Uterus (tissue), 4 donors: ENCODE measurements at places on chromosomes 1 and 21.

DNA sequence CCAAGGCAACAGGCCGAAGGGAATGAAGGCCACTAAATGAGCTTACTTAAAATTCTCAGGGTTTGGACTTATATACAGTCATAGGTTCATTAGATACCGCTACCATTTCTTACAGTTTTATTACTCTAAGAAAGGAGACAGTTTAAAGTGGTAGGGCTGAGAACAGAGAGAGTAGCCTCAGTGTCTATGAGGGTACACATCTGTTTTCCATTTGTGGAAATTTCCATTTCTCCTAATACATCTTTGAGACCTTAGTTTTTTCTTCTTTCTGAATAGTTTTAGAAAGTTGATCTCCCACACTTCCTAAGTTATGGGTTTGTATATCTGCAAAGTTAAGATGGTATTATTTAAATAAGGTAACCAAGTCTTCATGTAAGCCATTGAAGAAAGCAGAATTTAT lies 1279.1 kb downstream of the NCAM2 start:
- DNase-seq = no peak

DNA sequence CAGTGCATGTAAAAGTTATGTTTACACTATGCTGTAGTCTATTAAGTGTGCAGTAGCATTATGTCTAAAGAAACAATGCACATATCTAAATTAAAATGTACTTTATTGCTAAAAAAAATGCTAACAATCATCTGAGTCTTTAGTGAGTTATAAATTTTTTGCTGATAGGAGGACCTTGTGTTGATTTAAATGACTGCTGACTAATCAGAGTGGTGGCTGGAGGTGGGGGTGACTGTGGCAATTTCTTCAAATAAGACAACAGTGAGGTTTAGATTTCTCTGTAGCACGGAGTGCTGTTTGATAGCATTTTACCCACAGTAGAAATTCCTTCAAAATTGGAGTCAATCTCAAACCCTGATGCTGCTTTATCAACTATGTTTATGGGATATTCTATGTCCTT lies 37.0 kb downstream of the HS2ST1 start:
- DNase-seq = no peak

DNA sequence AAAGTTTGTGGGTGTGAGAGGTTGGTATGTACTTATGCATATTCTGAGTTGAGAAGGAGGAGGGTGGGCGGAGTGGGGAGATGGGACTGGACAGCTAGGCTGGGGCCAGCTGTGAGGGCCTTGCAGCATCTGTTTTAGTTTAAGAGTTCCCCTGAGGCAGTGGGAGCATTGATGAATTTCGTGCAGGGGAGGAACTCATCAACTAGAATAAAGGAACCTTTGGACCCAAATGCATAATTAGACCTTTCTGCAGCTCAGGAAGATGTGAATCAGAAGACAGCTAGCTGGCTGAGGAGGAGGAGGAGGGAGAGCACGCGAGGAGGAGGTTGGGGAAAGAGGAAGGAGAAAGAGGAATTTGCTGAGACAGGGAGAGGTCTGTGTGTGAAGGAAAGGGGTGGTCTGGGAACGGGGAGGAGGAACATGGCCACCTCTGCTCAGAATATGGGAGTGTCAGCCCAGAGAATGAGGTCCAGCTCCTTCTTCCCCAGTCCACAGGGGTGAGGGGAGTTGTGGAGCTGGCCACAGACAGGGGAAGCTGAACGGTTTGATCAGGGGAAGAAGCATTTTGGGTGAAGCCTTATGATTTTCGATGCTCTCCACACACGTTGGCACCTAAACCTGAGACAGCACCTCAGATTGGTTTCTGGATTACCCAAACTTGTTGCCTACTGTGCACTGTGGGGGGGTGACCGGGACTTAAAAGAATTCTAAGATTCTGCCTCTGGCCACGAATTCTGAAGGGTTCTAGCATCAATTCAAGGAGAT lies 27.7 kb downstream of the MYOG start:
- no peak for DNase-seq

DNA sequence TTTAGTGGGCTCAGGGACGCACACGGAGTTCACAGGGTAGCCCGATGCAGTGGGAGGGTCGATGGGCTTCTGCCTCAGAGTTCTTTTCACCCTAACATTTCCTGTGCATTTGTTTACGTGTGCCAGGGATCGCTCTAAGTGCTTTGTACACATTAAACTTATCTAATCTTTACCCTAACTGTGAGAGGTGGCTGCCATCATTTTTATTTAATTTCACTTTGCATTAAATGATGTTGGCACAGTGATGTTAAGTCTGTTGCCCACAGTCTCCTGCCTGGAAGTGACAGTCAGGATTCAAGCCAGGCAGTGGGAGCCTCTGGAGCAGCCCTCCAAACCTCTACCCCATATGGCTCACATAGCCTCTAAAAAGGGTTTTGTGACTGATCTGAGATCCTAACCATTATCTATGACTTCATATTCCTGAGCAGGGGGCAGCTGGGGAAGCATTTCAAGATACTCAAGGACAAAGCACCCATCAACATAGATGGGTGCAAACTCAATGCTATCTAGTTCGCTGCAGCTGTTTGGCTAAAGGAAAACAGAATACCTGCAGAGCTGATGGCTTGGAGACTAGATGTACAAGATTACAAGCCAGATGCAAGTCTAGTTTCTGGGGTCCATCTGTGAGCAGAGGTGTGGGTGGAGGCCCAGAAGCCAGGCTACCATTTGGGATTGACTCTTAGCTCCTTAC lies 303.8 kb downstream of the DISC1 start:
- DNase-seq = no peak

DNA sequence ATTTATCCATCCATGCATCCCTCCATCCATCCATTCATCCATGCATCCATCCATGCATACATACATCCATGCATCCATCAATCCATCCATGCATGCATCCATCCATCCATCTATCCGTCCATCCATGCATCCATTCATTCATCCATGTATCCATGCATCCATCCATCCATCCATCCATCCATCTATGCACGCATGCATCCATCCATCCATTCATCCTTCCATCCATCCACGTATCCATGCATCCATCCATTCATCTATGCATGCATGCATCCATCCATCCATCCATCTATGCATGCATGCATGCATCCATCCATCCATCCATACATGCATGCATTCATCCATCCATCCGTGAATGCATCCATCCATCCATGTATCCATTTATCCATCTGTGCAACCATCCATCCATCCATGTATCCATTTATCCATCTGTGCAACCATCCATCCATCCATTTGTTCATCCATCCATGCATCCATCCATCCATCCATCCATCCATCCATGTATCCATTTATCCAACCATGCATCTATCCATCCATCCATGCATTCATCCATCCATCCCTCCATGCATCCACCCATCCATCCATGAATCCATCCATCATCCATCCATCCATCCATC lies 30.3 kb upstream of the TINAGL1 start:
- no peak for DNase-seq

DNA sequence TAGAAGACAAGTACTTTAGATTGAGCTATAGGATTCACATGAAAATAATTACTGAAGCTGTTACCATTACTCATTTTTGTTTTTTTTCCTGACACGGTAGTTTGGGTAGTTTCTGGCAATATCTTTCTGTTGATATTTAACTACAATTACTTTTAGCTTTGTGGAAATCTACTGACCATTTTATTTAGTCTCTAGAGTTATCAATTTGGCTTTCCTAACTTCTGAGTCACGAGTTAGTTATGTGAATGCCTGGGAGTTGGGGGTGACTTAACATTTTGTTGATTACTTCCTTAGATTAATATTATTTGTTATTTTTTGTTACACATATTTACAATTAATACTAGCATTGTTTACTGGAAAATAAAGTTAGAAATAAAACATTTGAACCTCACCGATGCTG lies 160.6 kb downstream of the HMCN1 start:
- DNase-seq = no peak

GRCh38 chr1:182428043-182428442 lies 21.9 kb upstream of the RGSL1 start:
- DNase-seq = no peak

GRCh38 chr21:30340714-30341573 lies 3.5 kb upstream of the KRTAP27-1 start:
- DNase-seq = no peak

- no peak for DNase-seq
These were observed 11.3 kb upstream of the HEATR1 start for GRCh38 chr1:236615399-236616148.

GRCh38 chr1:102252731-102253505 lies 256.2 kb upstream of the OLFM3 start:
- DNase-seq = no peak

DNA sequence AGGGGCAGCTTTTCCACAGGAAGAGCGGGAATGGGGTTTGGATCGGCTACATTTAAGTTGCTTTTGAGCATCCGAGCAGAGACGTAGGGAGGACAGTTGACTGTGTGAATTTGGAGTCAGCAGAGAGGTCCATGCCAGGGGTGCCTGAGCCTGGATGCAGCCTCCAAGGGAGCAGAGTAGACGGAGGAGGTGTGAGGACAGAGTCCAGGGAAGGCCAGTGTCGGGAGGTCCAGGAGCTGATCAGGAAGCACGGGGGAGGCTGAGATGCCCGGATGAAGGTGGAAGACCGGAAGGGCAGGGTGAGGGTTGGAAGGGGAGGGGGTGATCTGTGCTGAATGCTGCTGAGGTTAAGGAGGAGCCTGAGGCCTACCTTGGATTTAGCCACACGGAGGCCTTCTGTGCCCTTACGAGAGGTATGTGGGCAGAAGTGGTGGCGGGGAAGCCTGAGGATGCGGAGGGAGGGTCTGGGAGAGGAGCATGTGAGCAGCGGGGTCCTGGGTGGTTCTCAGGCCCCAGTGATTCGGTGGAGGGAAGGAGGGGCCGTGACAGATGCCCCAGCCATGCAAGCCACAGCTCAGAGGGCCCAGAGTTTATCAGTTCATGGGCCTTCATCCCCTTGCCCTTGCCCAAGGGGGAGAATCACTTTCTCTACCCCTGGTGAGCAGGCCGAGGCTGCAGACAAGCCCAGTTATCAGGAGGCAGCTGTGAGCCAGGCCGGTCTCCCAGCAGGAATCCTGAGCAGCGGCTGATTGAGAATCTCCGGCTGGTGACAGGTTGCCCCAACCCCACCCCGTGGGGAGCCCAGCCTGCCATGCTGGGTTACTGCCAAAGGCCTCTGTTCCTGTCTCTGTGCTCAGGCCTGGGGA lies 54.0 kb upstream of the ACTL8 start:
- no peak for DNase-seq

GRCh38 chr1:7482772-7483495 lies 288.2 kb upstream of the VAMP3 start:
- DNase-seq = no peak

- DNase-seq = no peak
These were observed 54.8 kb downstream of the EPRS1 start for GRCh38 chr1:219991511-219991810.

DNA sequence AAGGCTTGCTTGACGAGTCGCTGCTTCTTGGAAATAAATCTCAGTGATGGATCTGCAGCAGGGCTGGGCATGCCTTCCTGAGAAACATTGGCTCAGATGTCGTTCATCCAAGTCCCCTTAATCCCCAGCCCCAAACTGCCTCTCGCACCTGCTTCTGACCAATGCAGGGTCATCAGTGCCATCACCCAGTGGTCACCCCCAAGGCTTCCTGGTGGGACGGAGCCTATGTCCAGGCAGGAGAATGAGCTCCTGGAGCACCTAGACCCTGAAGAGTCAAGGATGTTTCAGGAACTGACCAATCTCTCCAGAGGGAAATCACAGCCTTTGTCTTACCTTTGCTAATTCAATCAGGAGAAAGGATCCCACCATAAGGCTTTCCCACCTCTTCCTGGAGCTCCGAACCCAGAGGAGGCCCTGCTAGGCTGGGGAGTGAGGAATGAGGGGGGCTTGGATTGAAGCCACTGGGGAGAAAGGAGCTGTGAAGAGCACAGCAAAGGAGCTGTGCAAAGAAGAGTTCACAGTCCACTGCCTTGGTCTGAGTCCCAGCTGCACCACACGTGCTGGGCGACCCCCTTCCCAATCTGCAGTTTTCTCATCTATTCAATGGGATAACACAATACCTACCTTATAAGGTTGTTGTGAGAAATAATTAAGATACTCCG lies 416.1 kb downstream of the NPHP4 start:
- DNase-seq = no peak

- no peak for DNase-seq
These were observed 194.0 kb upstream of the SGIP1 start for GRCh38 chr1:66339944-66340343.

- no peak for DNase-seq
These were observed 467.4 kb upstream of the VAMP3 start for GRCh38 chr1:7303554-7304317.

GRCh38 chr21:39386194-39386593 lies 37.3 kb upstream of the HMGN1 start:
- DNase-seq = peak; percentile 50

DNA sequence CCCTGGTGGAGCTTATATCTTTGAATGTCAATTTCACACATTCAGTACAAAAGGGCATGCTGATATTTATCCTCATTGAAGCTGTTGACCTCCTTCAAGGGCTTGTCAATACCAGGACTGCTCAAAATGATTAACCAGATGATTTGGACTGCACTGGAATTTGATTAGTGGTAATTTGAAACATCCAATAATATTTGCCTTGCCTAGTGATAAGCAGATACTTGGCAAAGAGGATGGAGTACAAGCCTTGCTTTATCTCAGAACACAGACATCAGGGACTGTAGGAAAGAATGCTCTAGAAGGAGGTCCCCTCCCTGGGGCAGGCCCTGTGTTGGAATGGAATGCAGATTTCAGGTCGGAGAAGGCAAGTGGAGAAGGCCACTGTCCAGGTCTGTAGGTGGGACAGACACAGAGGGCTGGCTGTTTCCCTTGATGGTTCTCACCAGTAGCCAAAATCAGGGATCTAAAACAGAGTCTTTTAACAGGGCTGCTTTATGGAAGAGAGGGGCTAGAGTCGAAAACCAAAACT lies 64.8 kb upstream of the ZNF648 start:
- DNase-seq = no peak

DNA sequence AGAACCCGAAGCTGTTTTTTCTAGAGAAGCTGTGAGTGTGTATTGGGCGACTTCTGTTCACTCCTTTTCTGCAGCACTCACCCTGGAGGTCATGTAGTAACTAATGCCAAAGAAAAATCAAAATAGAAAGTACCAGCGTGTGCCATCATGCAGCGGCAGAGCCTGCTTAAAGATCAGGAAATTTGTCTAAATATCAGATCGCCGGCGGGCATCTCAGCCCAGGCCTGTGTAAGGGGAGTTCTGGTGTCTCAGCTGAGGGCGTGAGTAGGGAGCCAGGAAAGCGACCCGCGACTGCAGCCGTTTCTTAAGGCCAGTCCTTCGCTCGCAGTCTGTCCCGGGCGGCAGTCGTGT lies 768 bp downstream of the EDARADD start:
- no peak for DNase-seq

DNA sequence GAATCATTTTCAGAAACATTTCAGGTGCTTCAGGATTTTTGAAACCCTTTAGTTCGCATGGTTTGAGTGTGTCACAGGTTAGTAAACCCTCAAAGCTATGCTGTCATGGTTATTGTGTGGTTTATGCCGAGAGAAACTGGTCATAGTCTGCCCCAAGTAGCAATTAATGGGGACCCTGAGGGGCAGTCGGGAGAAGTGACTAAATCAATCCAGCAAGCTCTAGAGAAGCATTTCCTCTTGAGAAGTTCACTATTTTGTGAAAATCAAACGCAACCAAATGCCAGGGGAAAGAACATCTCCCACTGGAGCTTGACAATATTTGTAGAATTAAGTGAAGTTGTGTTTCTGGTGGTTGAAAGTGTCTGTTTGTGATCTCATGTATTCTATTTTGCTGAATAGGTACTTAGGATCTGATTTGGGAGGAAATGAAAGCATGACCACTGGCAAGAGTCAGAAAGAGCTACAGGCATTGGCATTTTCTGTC lies 63.0 kb upstream of the BACH1 start:
- no peak for DNase-seq
